Urinary bladder (tissue), 4 donors: ENCODE measurements at places on chromosomes 16 and 17. TPM values are rescaled to one million over a fixed set of nuclear protein-coding genes. Genes with fewer than 3 reads are reported as not detected.

DNA sequence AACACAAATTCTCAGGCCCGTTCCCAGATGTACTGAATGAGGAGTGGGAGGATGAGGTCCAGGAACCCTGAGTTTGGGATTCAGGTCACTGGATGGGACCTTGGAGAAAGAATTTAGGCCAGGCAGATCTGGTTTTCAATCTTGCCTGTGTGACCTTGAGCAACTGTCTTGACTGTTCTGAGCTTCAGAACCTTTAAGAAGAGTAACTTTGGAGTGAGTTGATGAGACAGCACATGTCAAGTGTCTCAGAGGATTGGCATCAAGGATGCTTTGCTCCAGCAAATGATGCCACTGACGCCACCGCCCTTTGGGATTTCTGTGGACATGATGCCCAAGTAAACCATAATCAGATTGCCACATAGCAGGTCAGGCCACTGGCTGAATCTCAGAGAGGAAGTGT is 56.2 kb upstream of the DNAJA2 start:
- DNase-seq = no peak

DNA sequence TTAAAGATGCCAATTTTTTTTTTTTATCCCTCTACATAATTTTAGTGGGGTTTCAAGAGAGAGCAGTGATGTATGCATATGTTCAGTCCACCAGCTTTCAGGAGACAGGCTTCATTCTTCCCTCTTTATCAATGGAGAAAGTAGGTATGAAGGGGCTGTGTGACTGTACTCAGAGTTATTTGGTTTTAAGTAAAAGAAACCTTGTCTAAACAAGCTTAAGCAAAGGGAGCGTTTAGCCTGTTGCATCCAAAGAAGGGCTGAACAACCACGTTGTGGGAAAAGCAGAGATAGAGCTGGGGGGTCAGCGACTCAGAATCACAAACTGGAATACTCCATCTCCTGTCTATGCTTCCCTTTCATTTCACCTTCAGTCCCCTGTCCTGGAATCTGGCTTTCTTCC is 50.4 kb upstream of the HAS3 start:
- DNase-seq = no peak

DNA sequence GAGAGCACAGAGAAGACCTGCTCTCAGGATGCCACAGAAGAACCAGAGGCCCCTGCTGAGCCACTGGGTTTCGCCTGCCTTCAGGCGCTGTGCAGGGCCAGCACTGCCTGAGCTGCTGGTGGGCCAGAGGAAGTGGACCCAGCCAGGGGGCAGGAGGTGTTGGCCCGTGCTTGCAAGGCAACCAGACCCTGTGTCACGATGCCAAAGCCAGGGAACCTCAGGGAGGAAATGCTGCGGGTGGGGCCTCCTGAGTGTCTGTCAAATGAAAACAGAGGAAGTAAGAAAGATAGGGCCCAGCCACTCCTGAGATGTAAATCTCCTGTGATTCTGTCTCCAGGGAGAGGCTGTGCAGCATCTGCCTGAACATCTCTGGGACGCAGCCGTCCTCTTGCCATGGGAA is 58.1 kb upstream of the ADORA2B start:
- no peak for DNase-seq

GRCh38 chr17:83076938-83077337 is 2.5 kb upstream of the METRNL start:
- no peak for DNase-seq

DNA sequence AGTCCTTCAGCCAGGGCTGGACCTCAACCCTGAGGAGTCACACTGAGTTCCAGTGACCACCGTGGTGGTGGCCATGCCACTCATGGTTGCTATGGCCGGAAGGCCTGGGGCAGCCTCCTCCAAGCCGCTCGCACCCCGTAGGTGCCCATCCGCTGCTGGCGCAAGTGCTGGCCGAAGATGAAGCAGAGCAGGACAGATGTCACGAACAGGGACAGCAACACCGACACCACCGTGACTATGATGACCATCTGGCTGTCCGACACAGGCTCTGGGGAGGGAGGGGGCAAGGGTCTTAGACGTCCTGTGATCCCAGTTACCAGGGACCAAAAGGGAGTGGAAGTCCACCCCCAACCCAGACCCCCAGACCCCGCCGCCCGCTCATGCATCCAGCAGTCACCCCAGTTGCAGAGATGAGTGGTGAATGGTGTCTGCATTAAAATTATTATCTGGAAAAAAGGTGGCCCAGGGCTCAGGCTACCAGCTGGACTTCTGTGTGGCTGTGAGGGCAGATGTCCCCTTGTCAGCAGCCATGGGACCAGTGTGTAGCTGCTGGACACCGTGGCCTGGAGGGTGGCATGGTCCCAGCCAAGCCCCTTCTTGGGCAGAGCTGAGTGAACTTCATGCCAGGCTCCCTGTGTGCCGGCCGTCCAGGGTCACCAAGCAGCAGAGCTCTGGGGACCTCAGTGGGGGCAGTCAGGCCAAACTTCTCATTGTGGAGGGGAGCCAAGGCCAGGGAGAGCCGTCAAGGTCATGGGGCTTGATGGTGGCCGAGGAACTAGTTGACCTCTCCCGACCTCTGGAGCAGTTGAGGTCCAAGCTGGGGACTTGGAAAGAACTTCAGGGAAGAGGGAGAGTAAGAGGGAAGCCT is 4.7 kb downstream of the PRR29 start:
- no peak for DNase-seq

DNA sequence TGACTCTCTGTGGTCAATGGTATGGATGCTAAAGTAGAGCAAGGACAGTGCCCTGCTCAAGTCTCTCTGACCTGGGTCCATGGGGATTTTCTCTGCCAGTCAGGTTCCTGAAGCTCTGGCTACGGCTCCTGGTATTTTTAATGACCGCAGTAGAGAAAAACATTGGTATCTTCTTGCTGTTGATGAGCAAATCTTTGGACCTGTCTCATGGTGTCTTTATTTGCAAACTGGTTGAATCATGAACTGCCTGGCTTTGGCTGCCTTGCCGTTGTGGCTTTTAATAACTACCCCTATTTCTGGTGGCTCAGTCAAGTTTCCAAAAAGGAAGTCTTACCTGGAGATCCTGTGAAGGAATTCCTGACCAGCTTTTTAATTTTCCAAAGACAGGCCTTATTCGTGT is 8.7 kb downstream of the FAM234A start:
- no peak for DNase-seq

DNA sequence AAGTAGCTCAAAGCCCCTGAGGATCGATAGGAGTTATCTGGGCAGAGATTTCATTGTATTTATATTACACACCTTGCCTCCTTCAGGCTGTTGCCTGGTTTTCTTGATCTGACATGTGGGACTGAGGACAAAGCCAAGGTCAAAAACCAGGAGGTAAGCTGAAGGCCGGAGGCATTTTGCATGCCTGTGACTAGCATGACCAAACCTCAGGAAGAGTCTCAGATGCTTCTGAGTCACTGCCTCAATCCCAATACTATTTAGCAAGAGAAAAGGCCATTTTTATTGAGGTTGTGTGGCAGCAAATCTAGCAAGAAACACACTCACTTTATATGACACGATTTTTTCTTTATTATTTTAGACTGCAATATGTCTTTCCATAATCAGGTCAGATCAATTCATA is 968.1 kb downstream of the CDH11 start:
- DNase-seq = no peak

DNA sequence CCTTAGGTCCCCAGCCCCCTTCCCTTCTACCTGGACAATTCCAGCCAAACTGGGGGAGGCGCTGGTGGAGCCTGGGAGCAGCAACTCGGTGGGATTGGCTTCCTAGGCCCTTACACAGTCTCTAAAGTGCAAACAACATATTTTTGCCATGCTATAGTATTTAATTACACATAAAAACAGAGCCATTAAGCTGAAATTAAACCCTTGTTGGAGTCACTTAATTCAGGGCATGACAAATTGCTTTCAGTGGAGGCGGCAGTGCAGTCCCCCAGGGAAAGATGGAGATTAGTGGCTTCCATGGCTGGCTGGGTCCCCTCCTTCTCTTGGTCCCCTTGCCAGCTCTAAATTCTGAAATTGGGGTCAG is 17.3 kb downstream of the IGFBP4 start:
- no peak for DNase-seq

DNA sequence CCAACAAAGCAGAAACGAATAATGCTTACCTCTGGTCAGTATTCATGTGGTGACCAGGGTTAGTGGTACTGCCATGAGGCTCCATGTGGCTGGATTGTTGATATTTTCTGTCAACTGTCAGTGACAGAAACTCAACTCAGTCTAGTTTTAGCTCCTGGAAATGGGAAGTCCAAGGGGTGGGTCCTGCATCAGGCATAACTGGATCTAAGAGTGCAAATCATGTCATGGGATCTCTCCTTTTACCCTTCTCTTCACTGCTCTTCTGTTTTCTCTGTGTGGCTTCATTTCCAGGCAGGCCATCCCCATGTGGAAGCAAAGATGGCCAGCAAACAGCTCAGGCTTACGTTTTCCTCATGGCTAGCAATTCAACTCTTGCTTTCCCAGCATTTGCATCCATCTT is 39.0 kb upstream of the DHX40 start:
- DNase-seq = no peak

DNA sequence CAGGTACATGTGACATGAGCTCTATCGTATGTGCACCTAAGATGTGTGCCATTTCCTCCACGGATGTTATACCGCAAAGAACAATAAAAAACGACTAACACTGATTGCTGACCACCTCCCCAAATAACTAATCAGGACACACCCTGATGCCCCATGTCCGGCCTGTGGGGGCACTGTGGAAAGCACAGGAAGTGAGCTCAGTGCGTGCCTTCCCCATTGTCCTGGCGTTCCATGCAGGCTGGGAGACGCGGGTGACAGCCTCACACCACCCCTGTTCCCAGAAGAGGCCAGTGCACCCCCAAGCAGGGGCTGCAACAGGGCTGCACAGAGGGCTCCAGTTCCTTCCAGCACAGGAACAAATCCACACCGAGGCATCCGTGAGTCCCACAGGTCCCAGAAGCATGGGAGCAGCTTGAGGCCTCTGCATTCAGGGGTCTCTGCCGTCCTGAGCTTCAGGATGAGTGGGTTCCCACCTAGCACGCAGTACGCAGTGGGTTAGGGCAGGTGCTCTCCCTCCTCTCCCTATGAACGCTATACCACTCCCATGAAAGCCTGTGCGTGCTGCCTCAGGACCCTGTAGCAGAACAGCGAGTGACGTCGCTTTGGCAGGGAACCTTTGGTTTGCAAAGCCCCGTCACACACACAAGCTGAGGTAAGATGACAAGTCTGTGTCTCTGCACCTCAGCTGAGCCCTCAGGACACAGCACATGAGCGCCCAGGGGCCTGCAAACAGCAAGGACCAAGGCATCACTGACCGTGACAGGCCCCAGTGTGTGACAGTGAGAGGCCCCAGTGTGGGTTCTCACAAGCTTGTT is 117.7 kb downstream of the ZNF778 start:
- no peak for DNase-seq

DNA sequence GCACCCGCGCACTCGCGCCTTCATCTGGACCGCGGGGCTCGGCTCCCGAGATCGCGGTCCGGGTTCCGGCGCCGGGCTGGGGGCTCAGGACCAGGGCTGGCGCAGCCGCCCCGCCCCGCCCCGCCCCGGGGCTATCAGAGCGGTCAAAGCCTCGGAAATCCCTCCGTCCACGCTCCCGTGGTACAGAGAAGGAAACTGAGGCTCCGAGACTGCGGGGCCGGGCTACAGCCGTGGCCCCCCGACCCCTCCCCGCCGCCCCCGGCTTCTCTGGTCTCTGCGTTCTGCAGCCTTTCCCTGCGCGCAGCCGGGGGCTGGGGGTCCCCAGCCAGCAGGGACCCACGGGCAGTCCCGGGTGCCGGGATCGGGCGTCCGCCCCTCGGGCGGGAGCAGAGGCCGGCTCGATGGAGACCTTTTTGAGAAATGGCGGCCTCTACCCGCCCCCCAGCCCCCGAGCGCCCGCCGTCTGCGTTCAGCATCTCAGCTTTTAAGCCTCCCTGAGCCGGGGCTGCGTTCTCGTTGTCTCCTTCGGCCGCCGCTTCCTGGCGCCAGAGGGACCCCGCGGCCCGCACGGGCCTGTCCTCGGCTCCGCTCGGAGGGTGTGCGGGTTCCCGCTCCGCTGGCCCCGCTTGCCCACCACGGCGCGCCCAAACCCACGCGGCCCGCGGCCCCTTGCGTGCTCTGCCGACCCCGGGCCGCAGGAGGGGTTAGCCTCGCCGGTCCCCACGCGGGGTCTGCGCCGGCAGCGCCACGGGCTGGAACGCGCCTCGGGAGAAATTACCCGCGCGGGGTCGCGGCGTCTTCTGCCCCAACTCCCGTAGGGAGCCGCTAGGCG is 1.5 kb upstream of the NPTX1 start:
- DNase-seq = no peak

GRCh38 chr17:79655672-79656290 is 44.9 kb upstream of the RBFOX3 start:
- no peak for DNase-seq

- DNase-seq = no peak
Measured at GRCh38 chr16:87065446-87066132, 251.6 kb downstream of the C16orf95 start.

- no peak for DNase-seq
Measured at GRCh38 chr17:81641825-81642489, 5.0 kb downstream of the TSPAN10 start.

- no peak for DNase-seq
Measured at GRCh38 chr16:89924297-89924924, 1.3 kb downstream of the TUBB3 start.

DNA sequence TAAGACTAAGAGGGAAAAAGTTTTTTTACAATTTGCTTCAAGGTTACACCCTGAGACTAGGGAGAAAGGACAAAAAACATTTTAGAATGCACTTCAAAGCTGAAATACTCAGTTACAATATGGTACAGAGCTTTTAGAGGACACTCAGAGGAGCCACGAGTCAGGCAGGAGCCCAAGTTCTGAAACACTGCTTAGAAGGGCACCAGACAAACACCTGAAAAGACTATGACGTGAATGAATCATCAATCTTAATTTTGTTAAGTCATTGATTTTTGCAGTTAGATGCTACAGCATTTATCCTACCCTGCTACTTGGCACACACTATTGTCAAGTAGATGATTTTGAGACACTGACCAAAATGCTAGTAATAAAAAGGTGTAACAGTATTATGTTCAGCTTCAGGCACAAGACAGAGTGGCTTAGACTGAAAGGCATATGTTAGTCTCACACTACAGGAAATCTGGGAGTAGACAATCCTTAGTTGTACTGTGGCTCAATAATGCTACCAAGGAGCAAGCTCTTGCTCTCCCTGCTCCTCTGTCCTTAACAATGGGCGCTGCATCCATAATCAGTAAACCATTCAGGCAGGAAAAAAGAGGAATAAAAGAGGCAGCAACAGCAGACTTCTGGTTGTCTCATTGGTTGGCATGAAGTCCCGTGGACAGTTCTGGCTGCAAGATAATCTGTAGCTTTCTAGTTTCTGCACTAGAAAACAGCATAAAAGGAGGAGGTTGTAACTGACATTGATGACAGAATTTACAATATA is 151.8 kb downstream of the ABCA8 start:
- no peak for DNase-seq

The KRTAP4-6 gene
- total RNA-seq = not detected

The SOX9 gene
- total RNA-seq = 3.2 TPM

The SLC38A8 gene
- total RNA-seq = not detected

The YWHAE gene
- total RNA-seq = 167 TPM

The PRR35 gene
- total RNA-seq = not detected

The CA4 gene
- 0.42 TPM for total RNA-seq

The TXNDC17 gene
- 34.0 TPM for total RNA-seq

The PRR29 gene
- 0.42 TPM for total RNA-seq

The HOXB1 gene
- total RNA-seq = not detected

The SMTNL2 gene
- total RNA-seq = 8.0 TPM
